ENCODE measurements at places on chromosomes 7 and 10.

GRCh38 chr10:78474743-78475142 lies 441.1 kb downstream of the RPS24 start:
- DNase-seq, result no peak

GRCh38 chr10:112728118-112728883 lies 221.7 kb upstream of the TCF7L2 start:
- no peak for DNase-seq

GRCh38 chr7:149316606-149317005 lies 54.6 kb downstream of the ZNF783 start:
- DNase-seq, result no peak

DNA sequence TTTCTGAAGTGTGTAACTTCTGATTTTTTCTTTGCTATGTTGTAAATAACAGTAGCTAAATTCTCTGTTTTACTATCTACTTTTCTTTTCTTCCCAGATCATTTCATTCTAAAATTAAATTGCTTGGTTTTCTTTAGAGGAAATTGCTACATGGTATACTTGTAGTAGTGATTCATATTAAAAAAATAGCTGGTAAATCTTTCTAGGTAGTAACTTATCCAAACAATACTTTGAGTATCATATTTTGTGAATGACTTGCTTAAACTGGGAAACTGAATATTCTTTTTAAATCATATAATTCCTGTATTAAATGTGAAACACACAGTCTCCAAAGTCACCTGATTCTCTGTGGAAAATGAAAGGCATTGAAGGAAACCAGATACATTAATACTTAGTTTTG lies 85.5 kb downstream of the ZNRF2 start:
- no peak for DNase-seq

DNA sequence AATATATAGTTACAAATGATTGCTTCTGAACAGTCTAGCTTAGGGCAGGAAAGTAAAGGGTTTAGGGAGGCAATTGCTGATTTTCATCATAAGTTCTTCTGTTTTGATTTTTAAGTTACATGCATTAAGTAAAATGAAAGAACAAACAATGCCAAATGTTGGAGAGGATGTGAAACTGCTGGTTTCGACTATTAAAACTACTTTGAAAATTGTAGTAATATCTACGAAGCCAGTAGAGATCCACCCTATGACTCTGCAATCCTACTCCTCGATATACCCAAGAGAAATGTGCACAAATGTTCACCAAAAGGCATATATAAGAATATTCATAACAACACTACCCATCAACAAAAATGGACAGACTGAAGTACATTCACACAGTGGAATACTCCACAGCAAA lies 24.3 kb downstream of the PDZD8 start:
- no peak for DNase-seq

DNA sequence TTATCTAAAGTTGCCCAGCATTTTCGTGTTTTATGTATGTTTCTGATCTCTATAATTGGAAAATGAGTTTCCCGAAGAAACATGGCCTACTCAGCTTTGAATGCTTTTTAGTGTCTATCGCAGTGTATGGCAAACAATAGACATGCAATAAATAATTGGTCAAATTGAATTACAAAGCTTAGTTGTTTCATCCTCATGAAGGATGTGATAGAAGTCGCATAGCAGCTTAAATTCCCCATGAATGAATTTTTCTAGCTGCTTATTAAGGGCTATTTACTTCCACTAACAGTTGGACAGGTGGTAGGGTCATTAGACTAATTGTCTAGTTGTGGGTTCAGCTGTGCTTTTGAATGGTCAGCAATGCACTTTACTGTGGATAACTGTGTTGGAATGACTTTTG lies 467.3 kb upstream of the MBL2 start:
- no peak for DNase-seq

GRCh38 chr7:123660514-123661354 lies 5.1 kb downstream of the LMOD2 start:
- no peak for DNase-seq

DNA sequence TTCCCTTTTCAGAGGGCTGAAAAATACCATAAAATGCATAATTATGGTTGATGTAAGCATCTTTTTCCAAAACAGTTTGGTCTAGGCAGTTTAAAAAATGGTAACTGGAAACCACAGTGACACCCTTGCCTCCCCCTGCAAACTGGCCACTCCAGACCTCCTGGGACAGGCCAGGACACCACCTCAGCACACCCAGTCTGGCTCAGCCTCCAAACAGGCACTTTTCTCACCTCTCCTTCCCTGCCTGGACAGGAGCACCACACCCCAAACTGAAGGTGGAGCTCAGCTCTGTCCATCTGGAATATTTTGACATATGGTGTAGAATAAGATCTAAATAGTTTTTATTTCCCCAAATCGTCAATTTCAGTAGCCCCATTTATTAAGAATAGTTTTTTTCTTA lies 78.5 kb downstream of the CDK14 start:
- no peak for DNase-seq

GRCh38 chr7:154178895-154179294 lies 126.7 kb downstream of the DPP6 start:
- DNase-seq, result no peak

DNA sequence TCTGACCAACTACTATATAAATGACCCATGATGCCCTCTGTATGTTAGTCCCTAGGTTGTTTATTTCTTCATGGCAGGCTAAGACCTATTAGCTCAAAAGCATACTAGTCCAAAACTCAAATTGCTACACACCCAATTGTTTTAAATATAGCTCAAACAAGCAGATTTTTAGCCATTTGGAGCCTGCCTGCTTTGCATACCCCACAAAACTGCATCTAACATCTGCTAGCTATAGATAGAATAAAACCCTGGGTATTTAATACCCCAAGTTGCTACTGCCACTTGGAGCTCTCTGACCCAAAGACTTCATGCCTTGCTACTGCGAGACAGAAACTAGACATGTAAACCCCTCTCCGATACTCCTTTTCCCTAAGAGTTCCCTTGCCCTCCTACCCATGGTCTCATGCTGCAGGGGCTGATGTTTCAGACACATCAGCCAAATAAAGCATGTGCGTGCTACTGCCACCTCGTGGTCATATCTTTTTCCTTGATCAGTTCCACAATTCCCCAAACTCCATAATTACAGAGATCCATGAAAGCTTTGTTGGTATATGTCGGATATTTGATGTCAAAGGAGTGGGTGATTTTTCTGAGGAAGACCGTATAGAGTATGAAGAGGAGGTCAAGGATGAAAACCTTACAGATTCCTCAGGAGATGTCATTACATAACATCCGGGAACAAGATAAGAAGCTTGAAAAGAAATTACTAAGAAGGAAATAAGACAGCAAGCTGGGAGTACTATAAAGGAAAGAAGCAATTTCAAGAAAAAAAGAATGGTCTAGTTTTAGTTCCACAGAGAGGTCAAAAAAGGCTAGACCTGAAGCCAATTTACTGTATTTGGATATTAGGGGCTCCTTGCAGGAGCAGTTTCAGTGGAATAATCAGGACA lies 386.6 kb downstream of the SH2D4B start:
- DNase-seq, result no peak

- no peak for DNase-seq
Observed at GRCh38 chr7:71408271-71408670, 276.3 kb downstream of the GALNT17 start.

DNA sequence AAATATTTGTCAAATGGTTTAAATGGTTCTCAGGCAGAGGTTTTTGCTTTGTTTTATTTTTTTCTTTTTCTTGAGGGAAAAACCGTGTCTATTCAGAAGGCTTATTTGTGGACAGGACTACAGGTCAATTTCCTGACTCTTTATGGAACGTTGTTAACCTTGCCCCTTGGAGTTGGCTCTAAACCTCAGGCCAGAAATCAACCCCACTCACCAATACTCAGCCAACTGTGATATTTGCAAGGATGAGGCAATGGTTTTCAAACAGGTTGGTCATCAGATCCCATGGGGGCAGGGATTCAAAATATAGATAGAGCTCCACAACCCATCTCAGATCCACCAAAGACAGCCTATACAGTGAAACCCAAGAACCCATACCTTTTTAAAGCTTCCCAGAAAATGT lies 10.2 kb downstream of the PDLIM1 start:
- DNase-seq, result no peak

DNA sequence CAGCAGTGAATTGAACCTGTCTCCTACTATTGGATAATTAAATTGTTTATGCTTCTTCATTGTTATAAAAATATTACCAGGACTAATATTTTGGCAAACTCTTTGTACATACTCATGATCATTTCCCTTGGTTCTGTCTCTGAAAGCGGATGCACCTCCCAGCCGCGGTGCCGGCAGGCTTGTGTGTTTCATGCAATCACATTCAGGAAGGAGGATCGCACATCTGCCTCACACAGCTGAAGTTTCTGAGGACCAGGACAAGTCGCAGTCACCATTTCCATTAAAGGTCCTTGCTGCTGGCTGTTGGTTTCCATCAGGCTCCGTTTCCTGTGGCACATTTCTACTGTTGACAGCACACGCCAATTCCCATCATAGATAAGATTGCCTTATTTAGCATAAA lies 117.8 kb upstream of the SHH start:
- no peak for DNase-seq

DNA sequence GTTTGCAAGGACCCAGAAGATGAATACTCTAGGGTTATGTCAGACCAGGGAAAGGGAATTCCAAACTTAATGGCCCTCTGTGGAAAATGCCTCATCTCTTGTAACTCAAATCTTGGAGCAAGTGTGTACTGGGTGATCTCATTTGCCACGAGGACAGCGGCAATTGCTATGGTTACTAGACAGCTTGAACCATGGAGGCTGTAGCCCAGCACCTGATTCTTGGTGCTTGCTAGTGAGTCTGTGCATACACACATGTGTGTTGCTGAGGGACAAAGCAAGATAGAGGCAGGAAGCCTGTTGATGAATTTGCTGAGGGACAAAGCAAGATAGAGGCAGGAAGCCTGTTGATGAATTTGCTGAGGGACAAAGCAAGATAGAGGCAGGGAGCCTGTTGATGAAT lies 58.6 kb upstream of the FEZF1 start:
- DNase-seq, result no peak

- DNase-seq, result no peak
Observed at GRCh38 chr7:94975336-94975735, 67.9 kb downstream of the PPP1R9A start.

GRCh38 chr7:39958038-39958437 lies 8.0 kb downstream of the CDK13 start:
- DNase-seq, result no peak

GRCh38 chr7:46547044-46547443 lies 626.0 kb upstream of the IGFBP3 start:
- DNase-seq, result no peak

- no peak for DNase-seq
Observed at GRCh38 chr10:116215651-116216050, 57.4 kb downstream of the GFRA1 start.

DNA sequence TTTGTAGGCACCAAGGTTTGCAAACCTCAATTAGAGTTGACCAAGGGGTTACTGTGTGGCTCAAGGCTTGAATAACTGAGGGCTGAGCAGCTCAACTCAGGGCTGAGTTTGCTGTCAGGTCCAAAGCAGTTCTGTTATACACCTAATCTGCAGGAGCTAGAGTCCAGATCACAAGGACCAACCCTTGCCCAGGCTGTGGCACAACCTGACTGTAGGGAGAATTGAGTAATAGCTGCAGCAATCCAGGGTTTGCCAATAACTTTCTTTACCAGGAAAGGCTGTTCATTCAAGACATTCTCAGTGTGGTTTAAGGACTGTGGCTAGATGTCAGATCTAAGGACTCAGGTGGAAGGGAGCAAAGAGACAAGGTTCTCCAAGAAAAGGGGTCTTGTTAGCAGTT lies 115.6 kb upstream of the IMMP2L start:
- DNase-seq, result no peak

DNA sequence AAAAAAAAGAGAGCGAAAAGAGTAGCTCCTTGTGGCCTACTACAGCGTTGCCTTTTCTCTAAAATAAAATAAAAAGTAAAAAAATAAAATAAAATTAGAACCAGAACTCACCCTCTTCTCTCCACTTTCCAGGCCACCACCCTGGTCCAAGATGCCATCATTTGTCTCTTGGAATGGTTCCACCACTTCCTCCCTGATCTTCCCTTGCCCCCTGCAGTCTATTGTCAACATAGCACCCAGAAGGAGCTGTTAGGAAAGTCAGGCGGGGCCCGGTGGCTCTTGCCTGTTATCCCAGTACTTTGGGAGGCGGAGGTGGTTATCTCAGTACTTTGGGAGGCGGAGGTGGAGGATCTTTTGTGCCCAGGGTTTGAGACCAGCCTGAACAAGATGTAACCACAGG lies 7.6 kb upstream of the GRID2IP start:
- no peak for DNase-seq

- DNase-seq, result no peak
Observed at GRCh38 chr7:74025146-74025545, 2.8 kb upstream of the ELN start.

DNA sequence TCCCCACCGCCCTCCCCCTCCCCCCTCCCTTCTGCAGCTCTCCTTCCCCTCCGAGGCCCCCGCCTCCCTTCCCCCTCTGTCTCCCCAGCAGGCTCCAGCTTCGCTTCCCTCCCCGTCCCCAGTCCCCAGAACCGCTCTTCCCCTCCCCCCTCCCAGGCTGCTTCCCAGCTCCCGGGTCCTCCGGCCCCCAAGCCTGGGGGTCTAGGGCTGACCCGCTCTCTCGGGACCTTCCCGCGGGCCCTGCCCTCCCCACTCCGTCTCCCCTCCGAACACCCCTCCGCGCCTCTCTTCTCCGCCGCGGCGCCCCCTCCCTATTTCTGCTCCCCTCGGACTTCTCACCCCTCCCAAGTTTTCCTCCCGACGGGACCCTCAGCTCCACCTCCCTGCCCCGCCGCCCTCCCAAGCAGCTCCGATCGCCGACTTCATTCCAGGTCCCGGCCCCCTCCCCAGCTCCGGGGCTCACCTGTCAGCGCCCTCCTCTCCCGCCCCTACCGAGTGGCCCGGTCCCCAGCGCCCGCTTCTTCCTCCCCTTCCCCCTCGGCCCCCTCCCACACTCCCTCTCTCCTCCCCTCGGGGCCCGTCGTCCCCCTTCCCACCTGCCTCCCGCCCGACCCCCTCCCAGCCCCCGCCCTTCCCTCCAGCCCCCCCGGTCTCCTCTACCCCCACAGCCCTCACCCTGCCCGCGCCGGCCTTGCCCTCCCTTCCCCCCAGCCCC lies 990 bp downstream of the ZNF467 start:
- no peak for DNase-seq

- DNase-seq, result no peak
Observed at GRCh38 chr7:151206914-151207313, 3.4 kb downstream of the H2BK1 start.

DNA sequence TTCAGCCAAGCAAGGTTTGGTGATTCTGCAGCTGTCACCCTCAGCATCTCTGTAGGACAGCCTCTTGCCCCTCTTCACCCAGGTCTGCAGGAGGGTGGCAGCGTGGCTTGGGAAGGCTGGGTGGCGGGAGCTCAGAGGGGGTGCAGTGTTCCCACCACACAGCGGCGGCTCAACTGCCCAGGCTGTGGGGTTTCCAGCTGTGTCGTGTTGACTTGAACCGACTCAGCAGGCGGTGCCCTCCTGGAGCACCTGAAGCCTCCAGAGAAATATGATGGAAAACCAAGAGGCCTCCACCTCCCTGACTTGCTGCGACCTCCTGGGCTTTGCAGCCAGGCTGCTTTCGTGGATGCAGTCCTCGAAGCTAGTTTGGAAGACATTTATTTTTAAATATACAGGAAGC lies 68.0 kb upstream of the KLF6 start:
- DNase-seq, result no peak

- DNase-seq, result no peak
Observed at GRCh38 chr10:19998482-19998881, 182.2 kb downstream of the PLXDC2 start.

All from stimulated activated CD8-positive, alpha-beta memory T cell treated with anti-CD3 and anti-CD28 coated beads, Interleukin-2, amount 100 ng/mL, for 1 hour (primary cell).